ENCODE measurements at places on chromosomes 5 and 9.

- DNase-seq = no peak
These were observed 74.0 kb upstream of the SMIM23 start for GRCh38 chr5:171711571-171711970.

DNA sequence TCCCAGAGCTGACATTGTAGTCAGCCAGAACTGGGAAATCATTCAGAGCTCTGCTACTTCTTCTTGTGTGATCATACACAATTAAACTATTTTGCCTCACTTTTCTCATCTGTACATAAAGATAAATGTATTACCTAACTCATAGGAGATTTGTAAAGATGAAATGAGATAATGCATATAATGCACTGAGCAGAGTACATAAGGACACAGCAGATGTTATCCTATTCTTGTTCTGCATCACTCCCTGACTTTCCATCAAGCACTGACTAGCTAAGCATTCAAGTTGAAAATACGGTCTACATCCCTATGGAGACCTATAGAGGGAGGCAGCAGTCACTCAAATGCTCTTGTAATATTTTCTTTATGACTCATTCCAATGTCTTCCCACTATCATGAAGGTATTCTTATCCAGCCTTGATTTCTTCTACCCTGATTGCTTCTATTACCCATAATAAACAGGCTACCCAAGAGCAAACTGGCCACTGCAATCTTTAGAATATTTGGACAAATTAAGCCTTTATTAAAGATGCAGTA, 16.3 kb upstream of the PRR16 start:
- DNase-seq = peak; percentile 44

- DNase-seq = no peak
These were observed 52.6 kb upstream of the TCERG1 start for GRCh38 chr5:146394486-146394885.

DNA sequence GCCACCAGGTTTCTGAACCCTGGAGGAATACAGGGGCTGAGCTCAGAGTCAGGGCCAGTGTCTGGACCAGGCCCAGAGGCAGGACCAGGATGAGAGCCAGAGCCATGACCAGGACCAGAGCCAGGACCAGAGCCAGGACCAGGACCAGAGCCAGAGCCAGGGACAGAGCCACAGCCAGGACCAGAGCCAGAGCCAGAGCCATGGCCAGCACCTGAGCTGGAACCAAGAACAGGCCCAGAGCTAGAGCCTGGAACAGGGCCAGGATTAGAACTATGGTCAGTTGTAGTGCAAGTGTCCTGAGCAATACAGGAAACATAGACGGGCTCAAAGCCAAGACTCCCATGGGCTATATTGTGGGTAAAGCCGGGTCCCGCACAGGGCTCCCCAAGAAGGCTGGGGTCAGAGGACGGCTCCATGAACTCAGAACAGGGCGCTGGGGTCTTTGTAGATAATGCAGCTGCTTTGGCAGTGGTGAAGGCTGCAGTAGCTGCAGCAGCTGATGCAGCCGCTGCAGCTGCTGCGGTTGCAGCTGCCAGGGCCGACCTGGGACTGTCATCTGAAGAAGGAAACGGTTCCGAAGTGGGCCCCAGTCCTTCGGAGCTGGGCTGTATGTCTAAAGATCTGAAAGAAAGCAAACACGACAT, 559 bp downstream of the SPAG8 start:
- DNase-seq = no peak

GRCh38 chr5:173538654-173539053, 77.8 kb downstream of the BOD1 start:
- no peak for DNase-seq

GRCh38 chr9:26781906-26782305, 110.7 kb downstream of the CAAP1 start:
- no peak for DNase-seq

DNA sequence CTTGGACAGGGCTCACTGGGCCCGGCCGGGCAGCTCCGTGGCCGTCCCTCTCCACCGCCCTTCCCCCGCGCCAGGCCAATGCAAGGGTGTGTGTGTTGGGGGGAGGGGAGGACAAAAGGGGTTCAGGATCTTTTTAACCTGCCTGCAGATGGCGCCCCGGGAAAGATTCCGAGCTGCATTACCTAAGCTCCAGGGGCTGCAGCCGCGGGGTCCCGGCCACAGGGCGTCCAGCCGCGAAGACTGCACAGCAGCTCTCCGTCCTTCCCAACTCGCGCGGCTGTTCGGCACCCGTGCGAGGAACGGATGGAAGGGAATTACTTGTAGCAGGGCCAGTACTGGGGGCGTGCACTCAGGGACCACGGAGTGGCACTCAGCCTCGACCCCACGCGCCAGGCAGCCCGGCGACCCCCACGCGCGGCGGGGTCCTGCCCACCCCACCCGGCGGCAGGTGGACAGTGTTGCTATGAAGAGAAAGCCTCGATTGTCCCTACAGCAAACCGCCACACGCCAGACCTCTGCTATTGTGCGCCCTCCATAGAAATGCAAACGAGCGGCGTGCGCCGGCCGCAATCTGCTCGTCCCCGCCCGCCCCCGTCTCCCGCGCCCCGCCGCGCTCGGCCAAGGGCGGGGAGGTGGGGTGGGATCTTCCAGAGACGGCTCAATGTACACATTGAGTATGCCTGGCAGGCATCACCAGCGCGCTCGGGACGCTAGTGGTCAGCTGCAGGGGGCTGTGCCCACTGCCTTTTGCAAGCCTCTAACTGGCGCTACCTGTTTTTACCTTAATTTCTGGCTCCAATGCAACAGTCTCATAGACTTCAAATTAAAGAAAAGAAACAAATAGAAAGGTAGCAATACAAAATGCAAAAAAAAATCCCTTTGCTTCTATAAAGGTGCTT, 796 bp upstream of the GADD45G start:
- peak; percentile 45 for DNase-seq

DNA sequence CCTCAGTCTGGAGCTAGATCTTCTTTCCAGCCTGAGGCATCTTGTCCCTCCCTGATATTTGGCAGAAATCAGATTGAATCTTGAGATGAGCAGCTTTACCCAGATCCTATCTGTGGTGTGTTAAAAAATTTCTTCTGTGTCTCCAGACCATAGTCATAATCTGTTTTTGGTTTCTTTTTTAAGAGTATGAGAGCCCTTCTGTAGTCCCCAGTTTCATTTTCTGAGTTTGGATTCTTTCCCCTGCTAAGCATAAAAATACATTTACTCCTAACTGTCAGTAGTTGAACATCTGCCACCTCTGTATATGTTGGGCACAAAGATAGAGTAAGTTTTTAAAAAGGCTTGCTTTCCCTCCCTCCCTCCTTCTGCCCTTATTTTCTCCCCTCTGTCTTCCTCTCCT, 137.7 kb downstream of the CNTLN start:
- no peak for DNase-seq

- DNase-seq = no peak
These were observed 76.3 kb downstream of the HSPA4 start for GRCh38 chr5:133128066-133128465.

DNA sequence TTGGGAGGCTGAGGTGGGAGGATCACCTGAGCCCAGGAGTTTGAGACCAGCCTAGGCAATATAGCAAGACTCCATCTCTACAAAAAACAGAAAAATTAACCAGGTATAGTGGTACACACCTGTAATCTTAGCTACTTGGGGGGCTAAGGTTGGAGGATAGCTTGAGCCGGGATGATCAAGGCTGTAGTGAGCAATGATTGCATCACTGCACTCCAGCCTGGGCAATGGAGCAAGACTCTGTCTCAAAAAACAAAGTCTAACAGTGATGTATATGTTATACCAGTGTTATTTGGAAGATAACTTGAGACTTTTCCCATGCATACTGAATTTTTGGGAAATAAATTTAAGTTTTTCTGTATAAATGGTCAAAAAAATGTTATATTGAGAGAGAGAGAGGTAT, 146.3 kb downstream of the ZCCHC7 start:
- DNase-seq = no peak

GRCh38 chr9:29999645-30000044, 2384.8 kb upstream of the ACO1 start:
- no peak for DNase-seq

DNA sequence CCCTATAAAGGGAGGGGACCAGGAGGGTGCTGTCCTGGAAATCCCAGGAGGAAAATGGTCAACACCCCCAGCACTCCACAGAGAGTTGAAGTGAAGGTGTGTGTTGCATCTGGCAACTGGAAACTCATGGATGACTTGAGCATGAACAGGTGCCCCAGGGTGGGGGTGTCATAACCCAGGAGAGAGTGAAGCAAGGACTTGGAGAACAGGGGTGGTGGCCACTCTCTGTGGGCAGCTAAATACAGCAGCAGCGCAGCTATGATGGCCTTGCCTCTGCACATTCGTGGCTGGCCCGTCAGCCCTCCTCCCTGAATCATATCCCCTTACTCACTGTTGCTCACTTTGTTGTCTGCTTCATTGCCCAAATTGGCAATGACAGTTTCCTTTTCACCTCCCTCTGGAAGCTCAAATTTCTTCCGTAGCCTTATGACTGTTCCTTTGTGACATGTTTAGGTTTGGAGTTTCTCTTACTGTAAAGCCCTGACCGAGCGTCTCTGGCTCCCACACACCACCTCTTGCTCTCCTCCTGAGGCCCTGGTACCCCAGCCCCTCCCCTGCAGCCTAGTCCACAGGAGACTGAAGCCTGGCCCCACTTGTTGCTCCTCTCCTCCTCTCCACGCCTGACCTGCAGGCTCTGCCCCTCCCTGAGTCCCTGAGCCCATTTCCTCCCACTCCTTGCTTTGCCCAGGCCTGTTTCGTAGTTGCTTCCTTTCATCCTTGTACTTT, 185.8 kb downstream of the CD180 start:
- DNase-seq = peak; percentile 87

- no peak for DNase-seq
These were observed 64.5 kb downstream of the SLF1 start for GRCh38 chr5:94682814-94683520.

DNA sequence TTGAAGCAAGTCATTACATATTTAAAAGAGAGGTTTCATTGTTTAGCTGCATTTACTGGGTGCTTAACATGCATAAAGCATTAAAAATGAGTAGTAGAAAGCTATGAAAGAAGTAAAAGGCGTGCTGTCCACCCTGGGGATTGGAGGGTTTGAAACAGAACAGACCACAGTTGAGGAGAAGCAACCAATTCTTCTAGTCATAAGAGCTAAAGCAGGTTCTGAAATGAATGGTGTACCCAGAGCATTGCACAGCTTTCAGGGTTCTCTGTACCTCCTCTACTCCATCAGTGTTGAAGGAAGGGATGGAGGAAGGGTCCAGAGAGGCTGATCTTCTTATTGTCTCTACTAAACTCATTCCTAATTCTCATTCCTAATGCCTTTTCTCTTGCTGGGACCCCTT, 68.9 kb downstream of the SH3RF2 start:
- no peak for DNase-seq

DNA sequence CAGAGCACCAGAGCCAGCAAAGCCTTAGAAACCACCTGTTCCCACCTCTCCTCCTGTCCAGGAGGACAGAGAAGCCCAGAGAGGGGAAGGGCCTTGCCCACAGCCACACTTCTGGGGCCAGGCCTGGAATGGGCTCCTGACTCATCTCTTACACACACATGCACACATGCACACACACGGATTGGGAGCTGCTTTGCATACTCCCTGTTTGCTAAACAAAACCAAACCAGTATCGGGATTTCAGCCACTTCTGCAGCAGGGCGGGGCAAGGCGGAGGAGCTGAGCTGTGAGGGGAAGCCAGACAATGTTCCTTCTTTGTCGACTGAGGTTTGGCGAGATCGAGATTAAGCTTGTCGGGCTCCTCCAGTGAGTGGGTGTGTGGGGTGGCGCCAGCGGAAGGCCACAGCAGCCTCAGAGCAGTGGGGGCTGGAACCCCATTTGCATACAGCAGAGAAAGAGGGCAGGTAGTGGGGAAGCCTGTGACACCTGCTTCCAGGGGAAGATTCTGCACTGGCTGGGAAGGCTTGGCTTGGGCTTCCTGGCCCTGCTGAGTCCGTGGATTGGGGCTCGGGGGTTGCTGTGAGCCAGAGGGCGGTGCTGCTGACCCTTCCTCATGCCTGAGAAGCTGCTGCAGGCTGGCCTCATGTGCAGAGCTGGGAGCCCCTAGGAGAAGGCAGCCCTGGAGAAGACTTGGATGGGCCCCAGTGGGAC, 16.1 kb downstream of the GFI1B start:
- no peak for DNase-seq

DNA sequence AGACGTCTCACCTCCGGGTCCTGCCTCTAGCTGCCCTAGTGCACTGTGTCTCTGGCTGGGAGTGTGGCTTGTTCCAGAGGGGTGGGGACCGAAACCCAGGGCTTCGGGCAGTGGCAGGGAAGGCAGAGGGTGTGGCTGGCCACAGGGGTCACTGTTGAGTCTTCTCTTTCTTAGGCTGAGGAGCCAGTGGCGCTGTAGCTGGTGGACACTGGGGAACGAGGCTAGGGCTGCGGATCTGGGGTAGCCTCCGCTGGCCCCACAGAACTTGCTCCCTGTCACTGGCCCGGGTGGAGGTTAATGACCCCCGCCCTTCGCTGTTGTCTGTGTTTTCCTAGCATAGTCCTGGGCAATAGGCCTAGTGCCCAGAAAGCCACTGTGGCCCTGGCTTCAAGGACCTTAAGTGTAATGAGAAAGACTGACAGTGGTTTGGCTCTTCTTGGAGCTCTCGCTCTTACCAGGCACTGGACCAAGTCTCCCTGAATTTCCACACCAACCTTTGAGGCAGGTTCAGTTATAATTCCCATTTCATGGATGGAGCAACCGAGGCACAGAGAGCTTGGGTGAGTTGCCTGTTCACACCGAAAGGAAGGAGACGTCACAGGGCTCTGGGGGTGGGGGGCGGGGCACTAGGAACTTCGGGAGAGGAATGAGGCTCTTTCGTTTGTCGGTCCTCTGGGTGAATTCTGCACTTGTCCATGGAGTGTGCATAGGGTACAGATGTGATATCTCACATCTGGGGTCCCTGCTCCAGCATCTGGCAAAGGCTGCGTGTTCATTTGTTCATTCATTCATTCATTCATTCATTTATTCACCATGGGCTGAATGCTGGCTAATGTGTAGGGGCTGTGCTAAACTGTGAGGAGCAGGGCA, 4.8 kb upstream of the IER5L start:
- no peak for DNase-seq

DNA sequence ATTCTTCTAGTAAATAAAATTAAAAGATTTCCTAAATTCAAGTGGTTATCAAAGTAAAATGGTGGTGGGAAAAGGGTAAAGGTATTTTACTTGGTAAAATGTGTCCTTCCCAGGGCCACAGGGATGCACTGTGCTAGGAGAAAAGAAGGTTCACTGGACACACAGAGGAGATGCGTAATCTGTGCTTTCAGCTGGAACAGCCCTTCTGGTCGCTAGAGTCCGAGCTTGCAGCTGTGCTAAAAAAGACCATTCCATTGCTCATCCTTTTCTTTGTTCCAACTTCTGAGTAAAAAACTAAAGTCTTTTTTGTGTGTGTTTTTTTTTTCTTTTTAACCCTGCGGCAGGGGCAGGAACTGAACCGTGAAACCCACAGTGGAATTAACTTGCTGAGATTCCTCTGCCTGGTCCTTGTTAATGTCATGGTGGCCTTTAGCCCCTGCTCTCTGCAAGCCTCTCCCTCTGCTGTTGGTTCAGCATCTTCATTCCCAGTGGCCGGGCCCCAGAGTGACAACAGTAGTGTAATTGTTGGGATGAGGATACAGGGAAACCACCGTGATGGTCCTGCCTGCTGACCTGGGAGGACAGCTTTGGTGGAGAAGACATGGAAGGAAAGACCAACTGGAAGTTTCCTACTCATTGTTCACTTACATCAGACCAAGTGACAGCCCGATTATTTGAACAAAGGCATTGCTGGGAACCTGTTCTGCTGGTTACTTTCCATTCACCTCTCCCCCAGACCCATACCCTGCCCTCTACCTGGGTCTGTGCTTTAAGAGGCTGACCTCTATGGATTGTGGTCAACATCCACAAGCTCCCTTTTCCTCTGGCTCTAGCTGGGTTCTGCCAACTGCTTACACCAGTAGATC, 31.9 kb upstream of the FSTL4 start:
- DNase-seq = no peak

- DNase-seq = no peak
These were observed 9.1 kb upstream of the RNF130 start for GRCh38 chr5:180080486-180081280.

- DNase-seq = no peak
These were observed 6.1 kb downstream of the NSMF start for GRCh38 chr9:137452761-137453642.
